ENCODE measurements at places on chromosomes 11 and 22.

DNA sequence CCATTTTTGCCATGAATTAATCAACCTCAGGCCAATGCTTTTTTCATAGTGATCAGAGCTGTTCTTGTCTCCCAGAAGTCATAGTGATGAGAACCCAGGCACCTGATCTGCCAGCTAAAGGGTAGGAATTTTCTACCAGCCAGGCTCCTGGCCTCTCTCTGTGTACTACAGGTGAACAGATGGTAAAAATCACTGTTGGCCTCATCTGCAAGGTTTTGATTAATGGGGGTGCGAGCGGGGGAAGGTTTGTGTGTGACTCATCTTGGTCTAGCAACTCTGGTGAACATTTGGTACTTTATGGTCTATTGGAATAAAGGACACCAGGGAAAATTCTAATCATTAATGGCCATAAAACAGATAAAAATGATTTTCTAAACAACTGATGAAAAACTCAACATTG lies 14.4 kb upstream of the APOL4 start:
- DNase-seq, result no peak

- DNase-seq, result no peak
Observed at GRCh38 chr22:24027389-24027975, 16.4 kb downstream of the CABIN1 start.

DNA sequence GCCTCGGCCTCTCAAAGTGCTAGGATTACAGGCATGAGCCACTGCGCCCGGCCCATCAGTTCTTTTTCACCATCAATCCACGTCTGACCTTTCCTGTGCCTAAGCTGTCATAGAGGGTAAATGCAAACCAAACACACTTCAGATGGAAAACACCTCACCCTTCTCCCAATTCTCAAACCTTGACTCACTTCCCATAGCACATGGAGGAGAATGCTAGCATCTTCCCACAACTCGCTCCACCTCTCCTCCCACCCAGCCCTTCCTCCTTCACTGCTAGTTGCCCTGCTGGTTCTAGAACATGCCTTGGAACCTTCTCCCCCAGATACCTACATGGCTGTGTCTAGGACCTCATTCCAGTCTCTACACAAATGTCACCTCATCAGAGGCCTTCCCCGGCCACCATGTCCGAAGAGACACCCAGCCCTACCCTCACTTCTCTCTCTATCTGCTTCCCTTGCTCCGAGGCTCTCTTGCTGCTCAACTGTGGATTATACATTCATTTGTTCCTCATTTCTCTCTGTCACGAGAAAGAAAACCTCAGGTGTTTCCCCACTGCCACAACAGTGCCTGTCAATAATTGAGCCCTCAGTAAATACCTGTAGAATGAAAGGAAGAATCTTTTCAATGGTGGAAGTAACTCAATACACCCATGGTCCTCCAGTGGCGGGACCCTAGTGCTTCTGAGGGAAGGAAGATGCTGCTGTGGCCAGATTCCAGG lies 21.3 kb upstream of the NCF4 start:
- no peak for DNase-seq

DNA sequence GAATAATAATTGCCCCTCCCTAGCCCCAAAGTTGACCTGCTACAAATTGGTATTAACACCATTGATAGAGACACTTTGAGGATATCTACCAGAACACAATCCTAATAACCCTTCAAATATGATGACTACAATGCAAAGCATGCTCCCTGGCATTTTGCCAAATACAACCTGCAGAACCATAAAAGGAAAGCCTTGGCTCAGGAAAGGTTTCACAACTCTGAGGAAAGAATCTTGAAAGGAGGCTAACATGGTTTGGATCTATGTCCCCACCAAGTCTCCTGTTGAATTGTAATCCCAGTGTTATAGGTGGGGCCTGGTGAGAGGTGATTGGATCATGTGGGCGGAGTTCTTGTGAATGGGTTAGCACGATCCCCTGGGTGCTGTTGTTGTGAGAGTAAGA lies 140.4 kb upstream of the ARHGAP42 start:
- DNase-seq, result no peak

DNA sequence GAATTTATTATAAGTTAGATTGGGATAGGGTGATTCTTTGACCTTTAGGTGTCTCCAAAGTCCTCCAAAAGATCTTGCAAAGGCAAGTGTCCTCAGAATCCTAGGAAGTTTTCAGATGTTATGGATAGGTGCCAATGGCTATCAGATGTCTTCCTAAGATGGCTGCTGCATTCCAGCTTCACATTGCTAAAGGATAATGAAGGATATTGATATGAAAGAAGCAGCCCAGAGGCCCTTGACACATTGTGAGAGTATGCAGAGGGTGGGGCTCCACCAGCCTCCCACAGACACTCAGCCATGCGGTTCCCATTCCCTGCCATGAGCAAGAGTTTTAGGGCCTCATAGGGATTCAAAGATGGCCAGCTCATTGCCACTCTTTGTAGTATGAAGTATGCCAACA lies 22.3 kb upstream of the GLYATL2 start:
- no peak for DNase-seq

- DNase-seq, result no peak
Observed at GRCh38 chr22:35335936-35336781, 36.5 kb downstream of the TOM1 start.

DNA sequence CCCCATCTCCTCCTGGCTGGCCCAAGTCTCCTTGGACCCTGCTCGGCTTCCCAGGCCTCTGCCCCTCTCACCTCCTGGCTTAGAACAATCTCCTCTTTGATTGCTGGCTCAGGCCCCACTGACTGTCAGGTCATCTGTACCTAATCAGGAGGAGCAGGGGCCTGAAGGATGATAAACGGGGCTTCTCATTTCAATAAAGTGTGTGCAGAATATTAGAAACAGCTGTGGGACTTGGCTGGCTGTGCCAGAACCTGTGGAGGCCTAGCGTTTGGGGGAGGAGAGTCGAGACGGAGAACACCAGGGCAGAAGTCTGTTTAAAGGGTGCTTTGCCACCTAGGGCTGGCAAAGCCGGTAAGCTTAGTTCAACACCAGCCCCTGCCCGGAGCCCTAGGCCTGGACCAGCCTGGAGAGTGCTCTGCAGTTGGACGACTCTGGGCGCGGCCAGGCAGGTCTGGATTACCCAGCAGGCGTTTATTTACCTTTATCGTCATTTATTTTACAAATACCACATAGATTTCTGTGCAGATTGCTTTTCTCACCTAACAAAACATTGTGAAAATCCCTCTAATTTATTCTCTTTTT lies 10.1 kb upstream of the VSIG10L2 start:
- DNase-seq, result no peak

- no peak for DNase-seq
Observed at GRCh38 chr11:113447621-113448315, 27.4 kb downstream of the DRD2 start.

- DNase-seq, result no peak
Observed at GRCh38 chr11:64859542-64860414, 15.3 kb upstream of the CDC42BPG start.

DNA sequence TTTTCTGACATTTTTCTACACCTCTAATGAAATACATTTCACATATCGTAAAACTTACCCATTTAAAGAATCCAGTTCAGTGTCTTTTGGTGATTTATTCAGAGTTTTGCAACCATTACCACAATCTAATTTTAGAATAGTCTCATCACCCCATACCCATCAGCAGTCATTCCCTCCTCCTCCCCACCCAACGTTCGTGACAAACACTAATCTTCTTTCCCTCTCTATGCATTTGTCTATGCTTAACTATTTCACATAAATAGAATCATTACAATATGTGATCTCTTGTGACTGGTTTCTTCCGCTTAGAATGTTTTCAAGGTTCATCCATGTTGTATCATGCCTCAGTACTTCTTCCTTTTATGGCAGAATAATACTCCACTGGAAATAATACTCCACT lies 9.5 kb downstream of the TTC28 start:
- DNase-seq, result no peak

GRCh38 chr11:124167826-124168231 lies 15.3 kb upstream of the OR10D3 start:
- no peak for DNase-seq

GRCh38 chr22:40121461-40121860 lies 56.3 kb upstream of the TNRC6B start:
- DNase-seq, result no peak

- no peak for DNase-seq
Observed at GRCh38 chr11:99376463-99376862, 355.7 kb downstream of the CNTN5 start.

- no peak for DNase-seq
Observed at GRCh38 chr22:17950651-17951214, 73.6 kb downstream of the MICAL3 start.

DNA sequence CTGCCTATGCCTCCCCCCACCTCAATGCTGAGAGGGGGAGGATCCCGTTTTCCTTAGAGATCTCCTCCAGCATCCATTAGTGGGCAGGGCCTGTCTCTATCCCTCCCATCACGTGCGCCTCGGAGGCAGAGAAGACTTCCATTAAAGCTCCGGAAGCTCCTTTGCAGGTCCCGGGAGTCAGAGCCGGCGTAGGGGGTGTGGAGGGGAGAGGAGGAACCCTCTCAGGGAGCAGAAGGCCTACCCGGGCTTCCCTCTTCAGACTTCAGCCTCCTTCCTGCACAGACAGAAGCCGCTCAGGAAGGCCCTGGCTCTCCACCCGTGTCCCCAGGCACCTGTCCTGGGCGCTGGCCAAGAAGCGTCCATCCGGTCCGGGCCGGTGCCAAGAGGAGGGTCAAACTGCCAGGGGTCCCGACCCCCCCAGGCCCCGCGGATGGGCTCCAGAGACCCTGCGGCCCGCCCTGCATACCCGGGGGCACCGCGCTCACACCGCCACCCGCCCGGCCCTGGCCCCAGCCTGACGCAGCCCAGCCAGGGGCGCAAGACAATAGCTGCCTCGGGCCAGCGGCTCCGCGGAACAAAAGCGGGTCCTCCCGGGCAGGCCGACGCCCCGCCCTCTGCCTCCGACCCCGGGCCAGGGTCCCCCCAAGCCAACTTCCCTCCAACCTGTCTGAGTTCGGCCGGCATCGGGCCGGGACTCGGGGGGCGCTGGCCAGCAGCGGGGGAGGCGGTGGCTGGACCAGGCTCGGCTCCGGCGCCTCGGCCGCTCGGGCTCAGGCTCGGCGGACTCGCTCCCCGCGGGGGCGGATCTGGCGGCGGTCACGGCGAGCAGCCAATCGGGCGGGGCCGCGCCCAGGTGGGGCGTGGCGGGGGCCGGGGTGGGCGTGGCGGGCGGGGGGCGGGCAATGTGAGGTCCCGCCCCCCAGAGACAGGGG lies 29.9 kb downstream of the ARVCF start:
- DNase-seq, result peak; percentile 88

DNA sequence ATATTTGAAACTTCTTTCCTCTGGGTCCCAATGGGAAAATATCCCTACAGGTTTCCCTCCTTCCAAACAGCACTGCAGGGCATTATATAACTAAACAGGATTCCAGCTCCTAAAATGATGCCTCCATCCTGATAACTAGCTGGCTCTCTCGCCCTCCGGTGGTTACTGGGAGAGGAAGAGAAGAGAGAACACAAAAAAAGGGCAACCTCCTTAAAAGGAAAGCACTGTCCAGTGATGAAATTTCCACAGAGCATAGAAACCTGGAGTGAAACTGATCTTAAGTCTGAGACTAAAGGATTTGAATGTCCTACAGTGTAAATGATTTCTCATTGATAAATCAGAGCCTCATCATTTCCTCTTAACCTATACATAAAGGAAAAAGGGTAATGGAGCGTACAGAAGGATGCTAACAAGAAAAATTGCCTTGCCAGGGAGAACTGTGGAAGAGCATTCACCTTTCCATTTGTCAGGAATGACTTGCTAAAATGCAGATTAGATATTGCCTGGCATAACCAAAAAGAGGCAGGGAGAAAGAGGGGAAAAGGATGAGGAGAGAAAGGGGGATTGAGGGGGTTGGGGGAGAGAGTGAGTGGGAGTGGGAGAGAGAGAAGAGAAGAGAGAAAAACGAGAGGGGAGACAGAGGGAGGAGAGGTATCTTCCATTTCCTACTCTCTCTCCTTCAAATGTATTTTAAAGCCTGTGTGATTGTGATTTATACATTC lies 121.3 kb downstream of the APOL5 start:
- peak; percentile 33 for DNase-seq

DNA sequence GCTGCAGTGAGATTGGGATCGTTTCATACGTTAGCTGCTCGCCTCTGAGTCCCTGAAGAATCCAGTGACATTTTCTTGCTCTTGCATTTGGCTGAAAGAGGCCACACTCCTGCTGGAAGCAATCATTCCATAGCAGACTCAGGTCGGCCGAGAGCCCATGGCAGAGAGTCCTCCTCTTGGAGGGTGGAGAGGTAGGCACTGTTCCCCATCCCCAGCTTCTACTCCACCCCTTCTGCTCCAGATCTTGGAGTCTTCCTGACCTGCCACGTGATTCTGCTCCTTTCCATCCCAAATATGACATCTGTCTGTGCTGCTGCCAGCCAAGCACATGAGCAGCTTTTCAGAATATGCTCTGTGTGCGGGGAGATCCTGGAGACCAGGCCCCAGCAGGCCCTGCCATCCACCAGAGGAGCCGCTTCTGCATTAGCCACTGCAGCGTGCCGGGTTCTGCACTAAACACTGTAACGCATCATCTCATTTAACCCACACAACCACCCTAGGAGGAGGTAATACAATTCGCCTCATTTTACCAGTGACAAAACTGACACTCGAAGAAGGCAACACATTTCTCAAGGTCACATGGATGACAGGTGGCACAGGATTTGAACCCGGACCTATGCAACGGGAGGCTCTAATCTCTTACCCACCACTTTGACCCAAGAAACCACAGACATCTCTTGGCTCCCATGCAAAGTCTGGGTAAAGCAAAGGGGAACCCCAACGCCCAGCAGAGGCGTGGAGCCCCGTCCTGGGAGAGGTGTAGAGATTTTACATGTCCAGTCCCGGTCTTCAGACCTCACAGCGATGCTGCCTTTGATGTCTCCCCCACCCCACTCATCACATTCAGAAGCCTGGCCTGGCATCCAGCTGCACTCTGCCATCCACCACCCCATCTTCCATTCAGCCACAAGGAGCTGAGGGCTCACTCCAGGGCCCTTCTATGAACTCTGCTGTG lies 78.8 kb downstream of the FEZ1 start:
- DNase-seq, result no peak

DNA sequence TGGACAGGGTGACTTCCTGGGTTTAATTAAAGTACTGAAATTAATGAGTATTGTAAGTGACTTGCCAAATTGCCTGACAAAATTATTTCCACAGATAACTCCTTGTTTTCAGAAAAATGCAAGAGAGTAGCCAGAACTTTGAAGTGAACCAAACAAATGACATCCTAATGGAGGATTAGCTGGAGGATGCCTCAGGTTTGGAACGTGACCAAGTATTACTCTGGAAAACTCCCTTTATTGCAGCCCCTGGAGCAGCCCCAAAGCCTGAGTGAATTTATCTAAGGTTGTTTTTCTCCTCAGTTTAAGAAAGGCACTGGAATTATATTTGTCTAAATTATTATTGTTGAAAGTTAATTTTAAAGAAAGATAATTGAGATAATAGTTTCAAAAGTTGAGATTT lies 343.6 kb upstream of the MTNR1B start:
- DNase-seq, result no peak

DNA sequence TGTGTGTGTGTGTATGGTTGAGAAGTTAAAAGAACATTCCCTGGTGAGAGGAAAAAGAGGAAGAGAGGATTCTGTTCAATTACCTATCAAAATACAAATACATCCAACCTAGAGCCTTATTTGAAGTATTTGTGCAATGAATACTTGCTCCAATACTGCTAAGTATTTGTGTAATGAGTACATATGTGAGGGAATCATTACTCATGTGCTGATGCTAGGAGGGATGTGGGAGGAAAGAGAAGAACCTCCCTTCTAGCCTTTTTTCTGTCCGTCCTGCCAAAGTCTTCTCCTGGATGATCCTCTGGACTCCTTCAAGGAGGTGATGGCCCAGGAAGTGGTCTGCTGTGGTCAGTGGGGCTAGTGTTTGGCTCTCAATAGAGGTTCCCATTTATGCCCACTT lies 36.0 kb upstream of the ACCSL start:
- no peak for DNase-seq

- DNase-seq, result no peak
Observed at GRCh38 chr11:33534575-33534974, 166.1 kb downstream of the C11orf91 start.
